AG20443 (cell line): ENCODE measurements at places on chromosomes 1 and 21.
A peak's percentile ranks its signal among the peaks of the same experiment; 100 is the strongest.

DNA sequence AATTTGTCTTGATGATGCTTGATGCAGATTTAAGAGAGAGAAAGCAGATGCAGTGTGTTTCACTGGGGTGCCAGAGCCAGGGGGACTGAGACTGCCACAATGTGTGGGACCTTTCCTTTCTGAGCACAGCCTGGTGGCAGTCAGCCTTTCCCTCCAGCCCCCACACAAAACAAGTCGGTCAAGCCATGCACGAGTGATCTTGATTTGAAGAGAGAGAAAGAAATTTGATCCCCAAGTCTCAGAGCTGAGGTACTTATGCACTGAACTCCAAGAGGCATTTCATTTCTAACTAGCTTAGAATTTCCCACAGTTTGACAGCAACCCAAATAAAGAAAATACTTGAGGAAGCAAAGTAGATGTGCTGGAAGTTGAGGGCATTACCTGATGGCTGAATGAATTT is 193.8 kb downstream of the ST6GALNAC3 start:
- no peak for DNase-seq

GRCh38 chr1:39387452-39387851 is 104.0 kb upstream of the BMP8A start:
- peak; percentile 90 for DNase-seq

GRCh38 chr1:57824535-57824934 is 400.7 kb upstream of the DAB1 start:
- DNase-seq: no peak

DNA sequence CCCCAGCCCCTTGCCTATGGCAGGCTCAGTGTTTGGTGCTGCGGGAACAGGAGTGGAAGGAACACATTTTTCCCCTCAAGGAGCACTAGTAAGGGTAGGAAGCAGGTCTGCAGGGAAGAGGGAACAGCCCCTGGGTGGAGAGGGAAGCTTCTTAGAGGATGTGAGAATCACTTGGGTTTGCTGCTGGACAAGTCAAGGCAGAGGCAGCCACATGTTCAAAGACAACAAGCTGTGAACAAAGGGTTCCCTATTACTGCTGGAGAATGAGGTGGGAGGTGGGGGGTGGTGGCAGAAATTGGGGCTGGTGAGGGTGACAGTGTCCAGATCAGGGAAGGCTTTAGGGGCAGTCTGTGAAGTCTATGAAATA is 24.8 kb upstream of the CITED4 start:
- DNase-seq: no peak

DNA sequence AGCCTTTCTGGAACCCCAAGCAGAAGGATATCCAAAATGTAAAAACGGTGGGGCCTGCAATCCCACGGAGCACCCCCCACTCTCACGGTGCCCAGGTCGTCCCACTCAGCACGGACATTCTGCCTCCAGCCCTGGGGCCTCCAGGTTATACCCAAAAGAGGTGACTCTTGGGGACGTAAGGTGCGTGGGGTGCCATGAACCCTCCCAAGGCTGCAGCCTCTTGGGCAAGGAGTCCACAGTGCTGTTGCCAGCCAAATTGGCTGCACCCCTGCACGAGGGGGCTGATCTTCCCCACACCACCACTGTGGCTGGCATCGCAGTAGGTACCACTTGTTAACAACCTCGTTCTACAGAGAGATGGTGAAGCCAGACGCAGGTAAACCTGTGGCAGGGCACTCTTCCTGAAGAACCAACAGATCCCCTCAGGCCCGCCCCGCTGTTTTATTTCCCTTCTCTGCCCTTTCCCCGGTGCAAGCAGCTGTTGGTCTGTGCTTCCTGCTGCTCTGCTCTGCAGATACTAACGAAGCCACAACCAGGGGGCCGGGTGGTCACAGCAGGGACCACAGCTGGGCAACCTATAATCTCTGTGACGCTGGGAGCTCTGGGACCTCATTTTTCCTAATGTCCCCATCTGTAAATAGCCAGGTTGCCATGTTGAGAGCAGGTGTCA is 8.7 kb downstream of the TFF3 start:
- no peak for DNase-seq

DNA sequence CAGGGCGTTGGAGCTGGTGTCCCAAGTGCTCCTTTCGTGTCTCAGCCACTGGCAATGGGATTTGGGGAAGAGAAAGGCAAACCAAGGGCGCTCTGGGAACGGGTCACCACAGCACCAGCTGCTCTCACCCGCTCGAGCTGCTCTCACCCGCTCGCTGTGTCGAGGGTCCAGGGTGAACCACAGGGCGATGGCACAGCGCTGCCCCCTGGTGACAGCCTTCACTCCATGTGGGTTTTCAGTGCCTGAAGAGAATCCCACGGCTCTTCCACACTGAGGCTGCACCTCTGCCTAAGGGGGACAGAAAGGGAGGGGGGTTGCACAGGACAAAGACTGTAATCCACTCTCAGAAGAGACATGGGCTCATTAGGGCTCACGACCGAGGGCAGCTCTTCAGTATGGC is 7.1 kb upstream of the CLDN19 start:
- DNase-seq: peak; percentile 38

DNA sequence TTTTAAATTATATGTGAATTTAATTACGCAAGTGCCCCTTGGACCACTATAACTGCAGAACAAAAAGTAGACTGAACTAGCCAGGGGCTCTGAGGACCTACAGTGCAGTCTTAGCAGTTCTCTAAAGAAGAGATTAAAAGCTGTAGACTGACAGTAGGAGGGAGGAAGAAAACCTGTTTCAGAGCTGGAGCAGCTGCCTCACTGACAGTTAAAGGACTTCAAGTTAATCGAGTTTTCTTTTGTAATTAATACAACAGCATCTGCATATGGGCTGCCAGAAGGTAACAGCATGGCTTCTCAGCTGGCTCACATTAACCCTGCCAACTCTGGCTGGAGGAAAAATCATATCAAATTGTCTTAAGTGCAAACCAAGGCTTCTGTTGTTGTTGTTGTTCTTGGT is 19.9 kb downstream of the DSTYK start:
- DNase-seq: no peak

DNA sequence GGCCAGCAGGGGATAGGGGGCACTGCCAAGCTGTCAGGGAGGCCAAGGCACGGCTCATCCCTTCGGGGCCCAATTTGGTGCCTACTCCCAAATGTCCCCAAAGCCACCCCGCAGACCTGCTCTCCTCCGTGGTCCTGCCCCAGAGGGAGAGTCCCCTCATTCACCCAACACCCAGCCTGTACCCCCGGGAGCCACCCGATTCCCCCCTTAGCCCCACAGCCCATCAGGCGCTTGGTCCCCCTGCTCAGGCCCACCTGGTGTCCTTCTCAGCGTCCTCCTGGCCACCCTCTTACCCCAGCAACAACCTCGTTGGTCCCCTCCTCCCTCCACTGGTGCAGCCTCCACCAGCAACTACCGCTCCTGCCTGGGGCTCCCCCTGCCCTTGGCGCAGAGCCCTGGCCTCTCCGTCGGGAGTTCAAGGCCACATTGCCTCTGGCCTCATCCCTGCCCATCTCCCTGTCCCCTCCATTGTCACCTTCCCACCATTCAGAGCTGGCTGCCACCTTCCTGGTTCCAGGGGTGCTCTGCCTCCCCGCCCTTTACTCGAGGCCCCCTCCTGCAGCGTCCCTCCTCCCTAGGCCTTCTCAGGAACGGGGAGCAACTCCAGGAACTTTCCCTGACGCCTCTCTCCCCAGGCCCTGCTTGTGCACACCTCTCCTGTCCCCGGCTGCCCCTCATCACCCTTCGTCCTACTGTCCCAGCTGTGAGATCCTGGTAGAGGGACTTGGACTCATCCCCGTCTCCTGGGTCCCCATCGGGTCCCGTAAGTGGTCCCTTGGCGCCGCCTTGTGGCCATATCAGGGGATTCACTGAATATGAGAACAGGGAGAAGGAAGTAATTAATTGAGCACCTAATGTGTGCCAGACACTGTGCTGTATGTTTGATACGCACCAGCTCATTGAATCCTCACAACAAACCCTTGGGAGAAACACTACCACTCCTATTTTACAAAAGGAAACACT is 73.9 kb downstream of the RAP1GAP start:
- peak; percentile 76 for DNase-seq

- no peak for DNase-seq
Measured at GRCh38 chr21:46223217-46223616, 5.4 kb downstream of the LSS start.

DNA sequence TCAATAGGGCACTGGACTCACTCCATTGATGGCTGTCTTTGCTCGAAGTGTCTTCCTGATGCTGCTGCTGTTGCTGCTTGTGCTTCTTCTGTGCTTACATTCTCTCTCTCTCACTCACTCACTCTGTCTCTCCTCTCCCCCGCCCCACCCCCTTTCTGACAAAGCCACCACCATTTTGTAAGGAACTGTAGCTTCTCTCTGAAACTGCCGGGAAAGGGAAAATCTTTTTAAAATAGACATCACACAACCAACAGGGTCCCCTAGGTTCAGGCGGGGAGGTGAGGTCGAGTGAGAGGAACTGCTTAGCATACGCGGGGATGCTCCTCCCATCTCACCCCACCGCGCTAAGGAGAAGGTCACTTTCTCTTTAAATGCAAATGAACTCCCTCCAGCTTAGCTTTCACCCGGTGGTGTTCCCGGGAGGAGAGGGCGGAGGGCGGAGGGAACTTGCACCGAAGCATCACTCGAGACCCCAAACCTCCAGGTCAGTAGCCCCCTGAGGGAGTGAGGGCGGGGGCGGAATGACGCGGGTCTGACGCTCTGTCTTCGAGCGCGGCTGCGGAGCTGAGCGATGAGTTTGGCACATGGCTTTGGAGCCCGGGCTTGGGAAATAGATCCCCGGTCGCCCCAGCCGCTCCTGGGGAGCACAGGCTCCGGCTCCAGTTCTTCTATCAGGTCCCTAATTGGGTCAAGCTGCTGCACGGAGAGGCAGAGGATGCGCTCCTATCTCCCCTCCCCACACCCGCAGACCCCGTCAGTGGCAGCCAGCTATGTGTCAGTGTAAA is at the start of gene CCDC28B:
CCDC28B (plus strand) TSS at position 370 of the 785 bp plus-strand sequence. CDS start 1,341 bp downstream, outside the sequence.
- DNase-seq: peak; percentile 86

DNA sequence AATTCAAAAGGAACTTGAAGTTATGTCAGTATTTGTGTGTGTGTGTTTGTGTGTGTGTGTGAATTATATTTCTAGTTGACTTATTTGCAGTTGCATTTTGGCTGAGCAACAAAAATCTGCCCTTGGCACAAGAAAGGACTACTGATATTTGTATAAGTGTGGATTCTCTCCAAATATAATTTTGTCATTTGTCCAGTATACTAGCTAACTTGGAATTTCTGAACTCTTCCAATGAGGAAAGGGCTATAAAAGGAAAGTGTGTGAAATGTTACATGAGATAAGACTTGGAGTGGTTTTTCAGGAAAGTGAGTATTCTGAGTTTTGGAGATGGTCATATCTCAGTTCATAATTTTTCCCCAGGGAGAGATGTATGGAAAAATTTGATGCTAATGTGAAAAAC is 1384.1 kb upstream of the B3GALT2 start:
- no peak for DNase-seq

GRCh38 chr1:3162322-3162882 is 93.4 kb downstream of the PRDM16 start:
- DNase-seq: no peak

DNA sequence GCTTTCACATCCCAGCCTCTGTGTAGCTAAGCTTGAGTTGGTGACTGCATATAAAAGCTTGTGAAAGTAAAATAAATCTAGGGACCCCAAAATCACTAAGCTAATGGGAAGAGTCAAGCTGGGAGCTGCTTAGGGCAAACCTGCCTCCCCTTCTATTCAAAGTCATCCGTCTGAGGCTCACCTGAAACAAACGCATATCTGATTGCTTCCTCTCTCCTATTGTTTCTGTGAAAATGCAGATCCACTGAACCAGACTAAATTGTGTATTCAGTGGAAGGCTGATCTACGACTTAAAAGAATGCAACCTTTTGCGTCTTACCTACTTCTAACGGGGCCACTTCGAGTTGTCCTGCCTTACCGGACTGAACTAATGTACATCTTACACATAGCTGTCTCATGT is 70.3 kb downstream of the LTN1 start:
- DNase-seq: no peak

DNA sequence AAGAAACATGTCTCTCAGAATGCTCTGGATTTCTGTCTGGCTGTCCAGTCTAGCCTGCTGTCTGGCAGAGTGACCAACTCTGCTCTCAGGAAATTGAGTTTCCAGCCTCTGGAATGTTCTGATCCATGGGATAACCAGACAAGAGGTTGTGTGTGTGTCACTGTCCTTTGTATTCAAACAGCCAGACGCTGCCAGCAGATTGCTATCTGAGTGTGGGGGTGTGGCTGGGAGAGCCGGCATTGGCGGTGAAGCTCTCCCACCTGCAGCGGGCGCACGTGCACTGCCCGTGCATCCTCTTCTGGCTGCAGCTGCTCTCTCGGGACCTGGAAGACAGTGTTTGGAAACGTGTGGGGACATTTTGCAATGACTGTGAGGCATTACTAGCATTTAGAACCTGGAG is 26.1 kb downstream of the PKP1 start:
- peak; percentile 71 for DNase-seq

DNA sequence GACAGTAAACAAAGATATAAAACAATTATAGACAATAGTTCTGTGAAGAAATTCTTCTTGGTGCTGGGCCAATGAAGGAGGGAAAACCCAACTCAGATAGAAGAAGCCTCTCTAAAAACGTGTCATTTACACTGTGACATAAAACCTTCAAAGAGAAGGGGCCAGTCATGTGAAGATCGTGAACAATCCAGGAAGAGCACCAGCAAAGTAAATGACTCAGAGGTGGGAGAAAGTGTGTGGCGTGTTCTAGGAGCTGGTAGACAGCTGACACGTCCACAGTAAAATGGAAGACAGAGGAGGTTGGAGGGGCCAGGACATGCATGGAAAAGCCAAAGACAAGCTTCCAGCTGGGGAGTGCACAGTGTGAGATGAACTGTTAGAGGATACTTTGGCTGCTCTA is 143.6 kb downstream of the VAV3 start:
- DNase-seq: no peak

- DNase-seq: no peak
Measured at GRCh38 chr1:85756864-85757263, 48.6 kb upstream of the ZNHIT6 start.

GRCh38 chr1:168476588-168477385 is 67.0 kb downstream of the XCL2 start:
- no peak for DNase-seq

DNA sequence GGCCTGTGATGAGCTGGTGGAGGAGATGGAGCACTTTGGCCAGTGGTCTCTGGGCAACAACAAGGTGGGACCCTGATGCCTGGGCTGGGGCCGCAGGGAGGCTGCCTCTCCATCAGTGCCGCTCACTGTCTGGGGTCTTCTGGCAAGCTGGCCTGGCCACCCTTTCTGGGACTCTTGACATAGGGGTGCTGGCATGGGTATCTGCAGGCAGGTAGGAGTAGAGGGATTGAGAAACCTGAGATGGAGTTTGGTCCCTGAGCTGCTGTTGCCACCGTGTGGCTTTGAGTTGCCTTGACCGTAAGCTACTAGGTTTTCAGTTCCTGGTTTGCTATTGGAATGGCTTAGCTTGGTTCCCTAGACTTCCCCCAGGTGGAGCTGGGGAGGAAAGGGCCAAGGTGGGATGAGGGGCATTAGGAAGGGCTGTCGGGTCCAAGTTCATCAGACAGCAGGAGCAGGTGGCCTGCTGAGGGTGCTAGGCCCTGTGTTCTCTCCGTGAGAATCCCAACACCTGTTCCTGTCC is 13.2 kb upstream of the MFN2 start:
- DNase-seq: no peak

- no peak for DNase-seq
Measured at GRCh38 chr1:20141001-20141400, 1.9 kb downstream of the PLA2G2F start.

GRCh38 chr1:220994671-220995070 is 115.4 kb downstream of the HLX start:
- DNase-seq: no peak
